ENCODE measurements at places on chromosomes 3 and 15.

DNA sequence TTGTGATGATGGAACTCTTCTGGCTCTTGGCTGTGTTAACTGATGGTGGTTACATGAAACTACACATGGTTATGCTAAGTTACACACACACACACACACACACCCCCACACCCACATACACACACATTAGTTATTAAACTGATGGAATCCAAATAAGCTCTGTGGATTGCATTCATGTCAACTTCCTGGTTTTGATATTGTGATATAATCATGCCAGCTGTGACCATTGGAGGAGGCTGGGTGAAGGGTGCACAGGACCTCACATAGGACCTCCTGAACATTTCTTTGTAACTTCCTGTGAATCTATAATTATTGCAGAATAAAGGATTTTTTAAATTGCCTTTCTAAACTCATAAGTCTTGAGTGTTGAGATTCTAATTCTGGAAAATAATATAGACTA lies 58.9 kb upstream of the LIMD1 start:
- DNase-seq, result no peak

GRCh38 chr15:85619992-85620689 lies 174.6 kb downstream of the KLHL25 start:
- DNase-seq, result no peak

DNA sequence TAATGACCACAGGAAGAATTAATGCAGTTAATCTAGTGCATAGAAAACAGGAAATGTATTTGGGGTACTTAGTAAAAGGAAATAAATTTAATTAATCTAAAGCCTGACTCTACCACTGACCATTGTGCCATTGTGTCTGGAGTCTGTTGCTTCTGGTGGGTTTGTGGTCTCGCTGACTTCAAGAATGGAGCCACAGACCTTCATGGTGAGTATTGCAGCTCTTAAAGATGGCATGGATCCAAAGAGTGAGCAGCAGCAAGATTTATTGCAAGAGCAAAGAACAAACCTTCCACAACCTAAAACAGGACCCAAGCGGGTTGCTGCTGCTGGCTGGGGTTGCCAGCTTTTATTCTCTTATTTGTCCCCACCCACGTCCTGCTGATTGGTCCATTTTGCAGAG lies 711.5 kb upstream of the LMCD1 start:
- no peak for DNase-seq

GRCh38 chr3:48013288-48013980 lies 2.8 kb downstream of the MAP4 start:
- no peak for DNase-seq

DNA sequence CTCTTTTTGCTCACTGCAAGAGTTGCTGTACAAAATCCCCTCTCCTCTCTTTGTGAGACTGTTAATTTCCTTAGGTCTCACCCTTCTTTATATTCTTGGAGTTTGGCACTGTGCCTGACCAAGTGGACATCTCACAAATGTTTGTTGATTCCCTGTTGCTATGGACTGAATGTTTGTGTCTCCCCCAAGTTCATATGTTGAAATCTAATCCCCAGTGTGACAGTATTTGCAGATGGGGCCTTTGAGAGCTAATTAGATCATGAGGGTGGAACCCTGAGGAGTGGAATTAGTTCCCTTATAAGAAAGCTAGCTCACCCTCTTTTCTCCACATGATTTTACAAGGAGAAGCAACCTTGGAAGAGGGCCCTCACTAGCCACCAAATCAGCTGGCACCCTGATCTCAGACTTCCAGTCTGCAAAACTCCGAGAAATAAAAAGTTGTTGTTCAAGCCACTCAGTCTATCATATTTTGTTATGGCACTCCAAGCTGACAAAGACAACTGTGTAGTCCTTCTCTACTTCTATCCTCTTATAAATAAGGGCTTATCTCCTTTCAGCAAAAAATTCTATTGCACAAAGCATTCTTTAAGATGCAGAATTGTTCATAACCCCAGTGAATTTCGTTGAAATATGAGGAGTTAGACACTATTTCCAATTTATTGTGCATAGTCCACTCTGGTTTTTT lies 65.5 kb upstream of the NPHP3 start:
- no peak for DNase-seq

- DNase-seq, result no peak
Measured at GRCh38 chr3:146313031-146313745, 62.3 kb upstream of the PLSCR4 start.

- no peak for DNase-seq
Measured at GRCh38 chr3:177106184-177106583, 91.1 kb downstream of the TBL1XR1 start.

DNA sequence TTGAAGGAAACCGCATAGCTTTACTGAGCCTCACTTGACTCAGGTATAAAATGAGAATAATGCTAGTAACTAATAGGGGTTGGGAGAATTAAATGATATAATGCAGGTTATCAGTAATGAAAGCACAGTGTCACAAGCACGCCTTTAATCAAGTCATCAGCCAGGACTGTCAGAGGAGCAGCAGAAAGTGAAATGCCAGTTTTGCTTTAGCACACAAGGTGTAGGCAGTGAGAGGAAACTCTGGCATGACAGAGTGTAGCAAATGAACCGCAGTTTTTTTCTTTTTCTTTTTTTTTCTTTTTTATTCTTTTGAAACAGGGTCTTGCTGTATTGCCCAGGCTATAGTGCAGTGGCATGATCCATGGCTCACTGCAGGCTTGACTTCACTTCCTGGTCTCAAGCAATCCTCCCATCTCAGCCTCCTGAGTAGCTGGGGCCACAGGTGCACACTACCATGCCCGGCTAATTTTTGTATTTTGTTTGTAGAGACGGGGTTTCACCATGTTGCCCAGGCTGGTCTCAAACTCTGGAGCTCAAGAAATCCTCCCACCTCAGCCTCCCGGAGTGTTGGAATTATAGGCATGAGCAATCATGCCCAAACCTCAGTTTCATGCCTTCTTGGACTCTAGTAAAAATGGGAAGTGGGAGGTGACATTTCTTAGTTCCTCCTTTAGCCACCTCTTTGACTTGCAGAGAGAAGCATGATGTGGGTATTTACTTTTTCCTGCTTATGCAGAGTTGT lies 9.7 kb upstream of the SCAANT1 start:
- no peak for DNase-seq

DNA sequence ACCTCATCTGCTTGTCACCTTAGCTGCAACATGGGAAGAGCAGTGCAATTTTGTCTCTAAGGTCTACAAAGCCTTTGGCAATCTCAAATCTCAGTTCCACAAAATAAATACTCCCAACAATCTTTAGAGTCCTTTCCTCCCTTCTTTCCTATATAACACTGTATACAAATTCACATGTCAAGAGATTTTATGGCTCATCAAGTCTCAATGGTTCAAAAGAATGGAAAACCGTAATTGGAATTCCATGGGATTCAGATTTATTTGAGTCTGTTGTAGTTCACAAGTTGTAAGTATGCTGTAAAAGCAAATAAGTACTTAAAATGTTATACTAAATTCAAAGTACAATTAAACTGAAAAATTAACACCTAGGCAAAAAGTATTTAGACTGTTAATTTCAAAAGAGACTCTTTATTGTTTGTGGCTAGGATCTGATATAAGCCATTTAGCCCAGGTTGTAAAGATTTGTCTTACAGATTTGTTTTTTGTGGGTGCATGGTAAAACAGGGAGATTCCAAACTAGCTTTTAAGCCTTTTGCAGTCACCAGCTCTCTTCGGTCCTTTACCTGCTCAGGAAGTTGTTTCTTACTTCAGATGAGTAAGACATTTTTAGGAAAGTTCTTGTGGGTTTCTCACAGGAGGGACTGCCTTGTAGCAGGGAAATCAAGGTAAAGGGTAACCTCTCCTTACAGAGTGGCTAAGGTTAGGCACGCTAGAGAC lies 50.1 kb downstream of the CMSS1 start:
- DNase-seq, result no peak

GRCh38 chr15:67744331-67745072 lies 80.8 kb upstream of the SKOR1 start:
- DNase-seq, result no peak

- no peak for DNase-seq
Measured at GRCh38 chr3:138441742-138442141, 7.3 kb downstream of the ESYT3 start.

- no peak for DNase-seq
Measured at GRCh38 chr3:191123231-191123630, 75.8 kb upstream of the OSTN start.

- DNase-seq, result peak; percentile 86
Measured at GRCh38 chr3:175346573-175347356, 487.6 kb downstream of the NAALADL2 start.

DNA sequence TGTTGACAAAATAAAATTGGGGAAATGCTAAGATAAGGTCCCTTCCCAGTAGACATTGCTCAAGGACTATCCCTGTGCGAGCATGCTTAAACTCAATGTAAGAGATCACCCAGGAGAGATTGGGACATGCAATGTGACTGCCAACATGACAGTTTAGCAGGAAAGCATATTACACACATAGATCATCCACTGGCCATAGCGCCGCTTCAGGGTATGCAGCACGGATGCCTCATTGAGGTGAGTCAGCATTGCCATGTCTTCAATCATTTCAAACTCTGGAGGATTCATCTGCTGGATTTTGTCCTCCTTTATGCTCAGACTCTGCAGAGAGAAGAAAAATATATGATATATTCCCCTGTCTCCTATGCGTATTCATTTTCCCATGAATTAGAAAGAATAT lies 8.9 kb downstream of the MYH15 start:
- no peak for DNase-seq

- no peak for DNase-seq
Measured at GRCh38 chr3:174907027-174907426, 47.9 kb downstream of the NAALADL2 start.
